ENCODE measurements at places on chromosomes 1 and 21. TPM values are rescaled to one million over a fixed set of nuclear protein-coding genes. Genes with fewer than 3 reads are reported as not detected.

- DNase-seq: peak; percentile 31
Observed at GRCh38 chr1:201354151-201354900, 23.2 kb downstream of the TNNT2 start.

NFASC gene
- total RNA-seq: 277 TPM

GRCh38 chr1:164673584-164674214 lies 114.7 kb downstream of the PBX1 start:
- no peak for DNase-seq

IFI44 gene
- 10.5 TPM for total RNA-seq

EPHB2 gene
- 14.9 TPM for total RNA-seq

DNA sequence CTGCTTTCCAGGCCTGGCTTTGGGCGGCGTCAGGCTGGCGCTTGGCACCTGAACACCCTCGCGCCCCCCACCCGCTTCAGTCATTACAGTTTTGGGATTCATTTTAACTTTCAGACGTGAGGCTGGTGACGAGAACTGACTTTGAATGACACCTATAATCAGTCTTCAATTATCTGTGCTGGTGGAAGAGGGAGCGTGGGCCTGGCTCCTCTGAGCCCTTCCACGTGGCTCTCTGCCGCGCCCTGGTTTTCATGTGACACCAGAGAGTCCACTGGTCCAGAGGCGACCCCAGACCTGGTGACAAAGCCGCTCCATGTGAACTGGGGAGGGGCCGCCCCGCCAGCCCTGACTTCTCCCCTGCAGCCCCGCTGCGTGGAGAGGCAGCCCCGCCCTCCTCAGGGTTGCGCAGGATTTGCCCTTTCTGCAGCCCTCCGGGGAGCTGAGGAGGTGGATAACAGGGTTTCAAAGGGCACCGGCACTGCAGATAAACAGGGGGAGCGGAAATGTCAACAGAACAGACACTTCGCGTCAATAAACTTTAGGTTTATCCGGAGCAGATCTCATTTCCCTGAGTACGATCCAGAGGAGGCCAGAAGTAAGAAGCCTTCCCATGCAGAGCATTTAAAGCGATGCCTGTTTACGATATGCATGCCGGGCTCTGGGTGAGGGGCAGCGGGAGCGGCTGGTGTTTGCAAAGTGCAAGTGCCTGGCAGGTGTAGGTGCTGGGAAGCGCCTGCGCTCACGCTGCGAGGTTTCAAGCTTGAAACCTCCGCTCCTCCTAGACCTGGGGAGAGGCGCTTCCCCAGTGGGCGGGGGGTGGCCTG lies 56.4 kb downstream of the AJAP1 start:
- DNase-seq: no peak

DUSP10 gene
- 24.3 TPM for total RNA-seq

- no peak for DNase-seq
Observed at GRCh38 chr21:46218906-46219590, 9.5 kb downstream of the LSS start.

LCE1E gene
- total RNA-seq: not detected

STUM gene
- 27.0 TPM for total RNA-seq

DNA sequence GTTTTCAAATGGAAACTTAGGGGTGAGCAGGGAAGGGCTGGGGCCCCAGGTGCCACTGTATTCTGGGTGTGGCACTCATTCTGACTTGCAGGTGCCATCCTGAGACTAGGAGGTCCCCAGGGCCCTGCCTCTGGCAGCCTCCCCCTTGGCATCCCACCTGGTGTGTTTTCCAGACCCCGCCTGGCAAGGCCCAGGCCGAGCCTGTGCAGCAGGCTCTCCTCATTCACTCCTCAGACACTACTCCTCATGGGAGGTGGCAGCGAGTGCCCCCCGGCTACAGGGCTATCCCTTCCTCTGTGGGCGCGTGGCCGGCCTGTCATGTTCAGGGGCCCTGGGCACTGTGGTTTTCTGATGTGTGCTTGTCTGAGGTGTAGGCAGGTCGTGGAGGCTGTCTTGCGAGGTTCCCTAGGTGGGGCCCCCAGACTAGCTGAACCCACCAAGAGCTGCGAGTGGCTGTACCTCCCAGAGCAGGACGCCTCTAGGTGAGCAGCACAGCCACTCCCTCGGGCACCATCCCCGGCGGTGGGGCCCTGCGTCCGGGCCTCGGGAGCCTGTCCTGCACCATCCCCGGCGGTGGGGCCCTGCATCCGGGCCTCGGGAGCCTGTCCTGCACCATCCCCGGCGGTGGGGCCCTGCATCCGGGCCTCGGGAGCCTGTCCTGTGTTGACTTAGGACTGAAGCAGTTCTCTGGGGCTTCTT lies 13.2 kb downstream of the SLX9 start:
- DNase-seq: no peak

GRCh38 chr21:23026878-23027277 lies 2028.7 kb downstream of the NCAM2 start:
- DNase-seq: no peak

- no peak for DNase-seq
Observed at GRCh38 chr1:201422436-201423030, 1.0 kb upstream of the TNNI1 start.

DNA sequence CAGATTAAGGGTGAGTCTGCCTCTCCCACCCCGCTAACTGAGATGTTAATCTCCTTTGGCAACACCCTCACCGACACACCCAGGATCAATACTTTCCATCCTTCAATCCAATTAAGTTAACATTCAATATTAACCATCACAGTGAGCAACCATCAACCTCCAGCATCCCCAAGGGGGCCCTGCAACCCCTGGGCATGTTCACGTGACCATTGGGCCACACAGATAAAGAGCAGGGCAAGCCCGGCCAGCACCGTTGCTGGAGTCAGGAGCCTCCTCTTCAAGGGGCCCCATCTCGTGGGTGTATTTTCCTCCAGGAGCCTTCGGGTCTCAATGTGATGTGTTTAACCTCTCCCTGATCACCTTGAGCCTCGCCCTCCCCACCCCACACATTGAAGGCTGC lies 8.0 kb upstream of the GPR157 start:
- DNase-seq: no peak

- DNase-seq: no peak
Observed at GRCh38 chr1:110453829-110454228, 2.9 kb downstream of the PROK1 start.

GRCh38 chr1:227903614-227904501 lies 43.9 kb downstream of the WNT9A start:
- DNase-seq: no peak

- DNase-seq: no peak
Observed at GRCh38 chr1:59443310-59443709, 146.4 kb downstream of the FGGY start.

- no peak for DNase-seq
Observed at GRCh38 chr1:20373764-20374163, 83.1 kb downstream of the VWA5B1 start.

DNA sequence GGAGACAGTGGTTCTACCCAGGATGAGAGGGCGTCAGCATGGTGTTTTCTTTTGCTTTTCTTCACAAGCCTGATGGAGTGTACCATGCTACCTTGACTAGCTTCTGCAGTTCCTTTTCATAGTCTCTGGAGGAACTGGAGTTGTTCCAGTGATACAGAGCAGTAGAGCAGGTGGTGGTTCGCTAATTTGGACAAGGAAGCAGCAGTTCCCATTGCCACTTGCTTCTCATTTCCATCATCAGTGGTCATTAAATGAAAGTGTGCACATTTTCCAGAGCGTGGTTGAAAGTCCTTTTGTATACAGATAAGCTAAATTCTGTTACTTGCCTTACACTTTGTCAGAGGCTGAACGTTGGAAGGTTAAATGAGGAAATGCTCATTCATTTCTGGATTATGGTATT lies 182.3 kb downstream of the C1orf21 start:
- DNase-seq: no peak

DNA sequence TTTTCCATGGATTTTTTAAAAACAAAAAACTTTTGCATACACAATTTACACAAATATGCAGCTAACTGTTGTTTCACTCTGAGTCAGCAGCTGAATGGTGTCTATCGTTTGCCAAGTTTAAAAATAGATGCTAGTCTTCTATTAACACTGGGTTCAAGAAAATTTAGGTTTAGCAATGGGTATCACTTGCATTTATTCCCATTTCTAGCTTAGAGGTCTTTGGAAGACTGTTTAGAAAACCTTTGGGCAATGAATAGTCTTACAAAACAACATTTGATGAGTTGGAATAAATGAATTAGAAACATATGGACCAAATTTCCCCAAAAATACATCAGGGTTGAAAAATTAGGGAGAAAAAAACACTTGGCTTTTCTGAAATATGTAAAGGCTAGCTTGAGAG lies 165.8 kb downstream of the LYPLAL1 start:
- DNase-seq: no peak

FMN2 gene
- total RNA-seq: 192 TPM
